ENCODE measurements at places on chromosomes 12 and 14.

DNA sequence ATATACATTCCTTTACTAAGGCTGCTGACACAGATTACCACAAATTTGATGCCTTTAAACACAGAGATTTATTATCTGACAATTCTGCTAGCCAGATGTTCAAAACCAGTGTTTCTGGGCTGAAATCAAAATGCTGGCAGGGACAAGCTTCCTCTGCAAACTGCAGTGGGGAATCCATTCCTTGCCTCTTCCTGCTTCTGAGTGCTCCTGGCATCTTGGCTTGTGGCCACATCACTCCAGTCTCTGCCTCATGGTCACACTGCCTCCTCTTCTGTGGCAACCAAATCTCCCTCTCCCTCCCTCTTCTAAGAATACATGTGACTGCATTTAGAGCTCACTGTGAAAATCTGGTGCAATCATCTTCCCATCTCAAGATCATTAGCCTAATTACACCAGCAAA is 235.7 kb downstream of the TTC8 start:
- no peak for DNase-seq

- no peak for DNase-seq
Measured at GRCh38 chr14:76698631-76699030, 62.6 kb upstream of the VASH1 start.

- DNase-seq = no peak
Measured at GRCh38 chr12:50820177-50820576, 22.5 kb upstream of the TMPRSS12 start.

DNA sequence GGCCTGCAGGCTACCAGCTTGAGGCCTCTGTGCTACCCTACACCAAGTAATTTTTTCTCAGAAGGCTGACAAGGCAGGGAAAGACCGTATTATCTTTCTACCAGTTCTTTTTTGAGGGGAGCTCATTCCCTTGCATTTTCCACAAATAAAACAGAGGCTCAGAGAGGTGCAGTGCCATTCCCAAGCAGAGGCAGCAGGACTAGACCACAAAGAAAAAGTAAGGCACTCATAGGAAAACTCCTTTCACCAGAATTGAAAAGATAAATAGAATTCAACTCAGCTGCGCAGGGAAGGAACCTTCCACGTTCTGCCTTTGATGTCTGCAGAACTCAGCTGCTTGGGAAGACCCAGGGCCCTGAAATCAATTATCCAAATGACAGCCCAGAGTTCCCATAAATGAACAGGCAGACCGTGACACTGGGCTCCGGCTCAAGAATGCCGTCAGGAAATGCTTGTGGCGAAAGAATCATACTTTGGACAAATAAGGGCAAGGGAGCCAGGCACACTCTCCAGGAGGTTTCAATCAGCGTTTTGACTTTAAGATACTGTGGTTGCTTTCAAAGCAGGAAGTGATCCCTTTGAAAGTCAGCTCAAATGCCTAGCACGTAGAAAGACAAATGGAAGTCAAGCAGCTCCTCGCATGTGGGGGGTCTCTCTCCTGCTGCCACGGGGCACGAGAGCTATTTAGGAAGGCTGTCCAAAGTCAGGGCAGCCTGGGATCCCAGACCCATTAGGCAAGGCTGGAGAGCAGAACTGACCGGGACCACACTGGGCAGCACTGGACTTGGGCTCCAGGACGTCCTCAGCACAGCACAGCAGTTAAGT is 14.0 kb downstream of the KCTD10 start:
- peak; percentile 92 for DNase-seq

GRCh38 chr12:114405519-114406271 is at the start of gene TBX5:
Gene TBX5, minus strand, starts transcription at chr12:114406144. Its CDS starts 2,246 bp downstream, at chr12:114403898.
- DNase-seq = peak; percentile 81

DNA sequence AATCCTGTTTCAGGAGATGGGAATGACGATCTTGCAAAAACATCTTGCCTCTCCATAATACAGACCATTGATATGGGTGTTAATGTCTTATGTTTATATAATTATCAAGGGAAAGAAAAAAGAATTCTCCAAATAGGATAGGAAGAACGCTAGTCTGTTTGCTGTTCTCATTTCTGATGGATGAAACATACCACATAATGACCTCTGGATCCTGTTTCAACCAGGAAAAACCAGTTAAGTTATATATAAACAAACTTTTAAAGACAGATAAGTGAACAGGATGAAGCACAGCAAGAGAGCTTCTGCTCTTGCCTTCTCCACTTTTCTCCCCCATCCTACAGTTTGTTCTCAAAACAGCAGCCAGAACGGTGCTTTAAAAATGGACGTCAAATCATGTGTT is 27.8 kb downstream of the COQ6 start:
- DNase-seq = peak; percentile 3

GRCh38 chr12:124336742-124337520 is 42.0 kb downstream of the RFLNA start:
- DNase-seq = no peak

- no peak for DNase-seq
Measured at GRCh38 chr12:119327471-119327870, 7.1 kb upstream of the CCDC60 start.

DNA sequence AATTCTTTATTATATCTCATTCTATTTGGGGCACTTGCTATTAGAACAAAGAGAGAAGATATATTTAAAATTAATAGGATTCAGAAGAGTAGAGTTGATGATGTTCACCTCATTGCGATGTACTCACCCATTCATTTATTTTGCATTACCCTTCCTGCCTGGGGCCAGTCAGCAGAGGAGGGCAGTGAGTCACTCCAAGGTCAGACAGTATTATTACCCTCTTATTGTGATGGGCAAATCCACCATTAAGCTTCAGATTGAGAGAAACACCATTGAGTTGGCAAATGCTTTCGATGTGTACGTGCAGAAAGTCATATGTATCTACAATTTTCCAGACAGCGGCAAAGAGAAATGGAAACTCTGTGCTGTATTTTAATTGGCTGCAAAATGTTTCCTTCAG is 134.2 kb downstream of the BICD1 start:
- DNase-seq = peak; percentile 69

DNA sequence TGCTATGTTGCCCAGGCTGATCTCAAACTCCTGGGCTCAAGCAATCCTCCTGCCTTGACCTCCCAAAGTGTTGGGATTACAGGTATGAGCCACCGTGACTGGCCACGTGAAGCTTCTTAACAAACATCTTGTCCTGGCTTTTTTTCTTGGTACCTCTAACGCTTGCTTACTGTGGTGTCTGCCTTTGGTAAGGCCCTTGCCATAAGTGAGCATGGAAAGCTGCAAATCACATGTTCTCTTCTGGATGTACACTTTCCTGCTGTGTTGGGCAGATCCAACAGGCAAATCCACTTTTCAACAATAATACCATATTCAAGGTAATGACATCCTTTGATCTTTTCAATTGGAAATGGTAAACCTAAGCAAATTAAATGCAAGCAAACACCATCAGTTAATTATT is 54.6 kb downstream of the ARF6 start:
- no peak for DNase-seq

All from ELR (cell line).